Pulmonary artery endothelial cell (primary cell): ENCODE measurements at places on chromosomes 16 and 17.

- no peak for DNase-seq
Observed at GRCh38 chr16:30063893-30064728, 1.4 kb upstream of the ALDOA start.

GRCh38 chr16:66610111-66610820 lies 5.8 kb downstream of the CMTM3 start:
- DNase-seq = no peak

DNA sequence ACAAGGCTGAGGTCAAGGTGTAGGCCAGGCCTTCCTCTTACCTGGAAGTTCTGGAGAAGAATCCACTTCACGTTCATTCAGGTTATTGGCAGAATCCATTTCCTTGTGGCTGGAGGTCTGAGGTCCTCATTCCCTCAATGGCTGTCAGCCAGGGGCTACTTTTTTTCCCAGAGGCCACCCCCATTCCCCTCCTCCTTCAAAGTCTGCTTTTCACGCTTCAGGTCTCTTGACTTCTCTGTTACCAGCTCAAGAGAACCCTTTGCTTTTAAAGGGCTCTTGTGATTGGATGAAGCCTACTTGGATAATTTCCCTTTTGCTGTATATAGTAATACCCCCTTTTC lies 55.1 kb upstream of the LGALS9 start:
- no peak for DNase-seq

GRCh38 chr16:87556941-87557459 lies 45.3 kb upstream of the JPH3 start:
- DNase-seq = no peak

- no peak for DNase-seq
Observed at GRCh38 chr17:20966870-20967269, 75.9 kb downstream of the USP22 start.

- DNase-seq = no peak
Observed at GRCh38 chr17:12362853-12363455, 302.7 kb upstream of the MYOCD start.

DNA sequence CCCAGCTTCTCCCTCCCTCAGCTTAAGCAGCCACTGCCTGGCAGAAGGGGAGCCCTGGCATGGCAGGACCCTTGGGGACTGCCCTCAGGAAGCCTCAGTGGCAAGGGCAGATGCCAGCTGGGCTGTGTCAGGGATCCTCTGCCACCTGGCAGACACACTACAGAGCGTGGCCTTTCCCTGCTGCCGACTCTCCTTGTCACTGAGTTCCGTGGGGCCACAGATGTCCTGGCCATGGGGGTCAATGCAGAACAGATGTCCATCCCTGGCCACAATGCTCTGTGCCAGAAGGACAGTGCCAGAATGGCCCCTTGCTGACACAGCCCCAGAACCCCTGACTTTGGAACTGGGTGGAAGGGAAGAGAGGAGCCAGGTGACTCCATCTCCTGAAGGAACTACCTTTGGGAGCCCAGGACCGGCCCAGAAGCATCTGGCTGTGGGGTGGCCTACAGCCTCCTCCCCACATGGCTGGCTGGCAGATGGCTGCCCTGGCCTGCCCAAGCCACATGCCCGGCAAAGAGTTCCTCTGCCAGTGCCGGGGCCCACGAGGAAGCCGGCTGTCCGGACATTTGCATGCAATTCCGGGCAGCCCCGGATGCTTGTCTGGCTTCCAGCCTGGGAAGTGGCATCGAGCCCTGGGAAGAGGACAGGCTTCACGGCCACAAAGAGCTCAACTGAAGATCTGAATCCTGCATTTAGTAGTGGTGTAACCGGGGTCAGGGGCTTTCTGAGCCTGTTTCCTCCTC lies 24.1 kb downstream of the NPTX1 start:
- no peak for DNase-seq

GRCh38 chr17:66715076-66715675 lies 119.7 kb upstream of the CACNG5 start:
- no peak for DNase-seq

DNA sequence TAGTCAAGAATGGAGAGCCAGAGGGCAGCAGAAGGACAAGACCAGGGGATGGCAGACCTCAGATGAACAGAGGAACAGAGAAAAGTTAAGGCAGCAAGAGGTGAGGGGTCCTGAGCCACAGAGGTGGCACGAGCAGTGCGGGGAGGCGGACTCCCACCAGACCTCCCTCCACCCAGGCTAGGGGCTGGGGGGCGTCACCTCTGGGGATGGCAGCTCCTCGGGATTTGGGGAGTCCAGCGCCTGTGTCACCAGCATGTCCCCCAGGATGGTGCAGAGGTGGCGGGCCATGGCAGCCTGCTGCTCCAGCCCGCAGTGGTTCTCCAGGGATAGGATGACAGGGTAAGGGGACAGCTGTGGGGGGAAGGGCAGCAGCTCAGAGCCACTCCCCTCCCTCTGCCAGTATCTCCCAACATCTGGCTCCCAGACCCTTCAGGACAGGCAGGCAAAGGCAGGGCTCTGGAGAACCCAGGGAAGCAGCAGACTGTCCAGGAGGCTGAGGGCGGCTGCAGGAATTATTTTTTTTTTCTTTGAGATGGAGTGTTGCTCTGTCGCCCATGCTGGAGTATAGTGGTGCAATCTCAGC lies 15.8 kb downstream of the PLCD3 start:
- DNase-seq = no peak

- DNase-seq = no peak
Observed at GRCh38 chr17:62804822-62805221, 3.3 kb downstream of the MARCHF10 start.

DNA sequence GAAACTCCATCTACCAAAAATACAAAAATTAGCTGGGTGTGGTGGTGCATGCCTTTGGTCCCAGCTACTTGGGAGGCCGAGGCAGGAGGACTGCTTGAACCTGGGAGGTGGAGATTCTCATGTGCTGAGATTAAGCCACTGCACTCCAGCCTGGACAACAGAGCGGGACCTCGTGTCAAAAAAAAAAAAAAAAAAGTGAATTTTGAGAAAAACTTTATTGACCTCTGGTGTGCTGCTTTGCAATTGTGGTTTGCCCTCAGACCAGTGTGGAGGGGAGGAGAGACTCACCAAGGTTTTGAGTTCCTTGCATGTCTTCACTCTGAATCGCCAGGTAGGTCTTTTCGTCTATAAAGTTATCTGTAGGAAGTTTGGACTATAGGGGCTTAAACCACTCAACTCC lies 145.2 kb downstream of the CPPED1 start:
- DNase-seq = no peak

- no peak for DNase-seq
Observed at GRCh38 chr16:31052114-31052513, 18.8 kb downstream of the STX4 start.

DNA sequence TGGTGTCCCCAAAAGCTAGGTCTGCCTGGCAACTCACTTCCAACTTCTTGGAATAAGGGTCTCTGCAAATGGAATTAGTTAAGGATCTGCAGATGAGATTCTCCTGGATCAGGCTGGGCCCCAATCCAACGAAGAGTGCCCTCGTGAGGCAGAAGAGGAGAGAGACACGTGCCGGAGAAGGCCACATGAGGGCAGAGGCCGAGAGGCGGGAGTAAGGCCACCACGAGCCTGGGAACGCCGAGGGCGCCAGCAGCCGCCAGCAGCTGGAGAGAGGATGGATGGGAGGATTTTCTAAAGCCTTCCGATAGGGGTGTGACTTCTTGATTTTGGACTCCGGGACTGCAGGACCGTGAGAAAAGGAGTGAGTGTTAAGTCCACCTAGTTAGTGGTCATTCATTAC lies 76.3 kb downstream of the JPH3 start:
- DNase-seq = no peak

- no peak for DNase-seq
Observed at GRCh38 chr16:707062-707538, 1.5 kb upstream of the FBXL16 start.

DNA sequence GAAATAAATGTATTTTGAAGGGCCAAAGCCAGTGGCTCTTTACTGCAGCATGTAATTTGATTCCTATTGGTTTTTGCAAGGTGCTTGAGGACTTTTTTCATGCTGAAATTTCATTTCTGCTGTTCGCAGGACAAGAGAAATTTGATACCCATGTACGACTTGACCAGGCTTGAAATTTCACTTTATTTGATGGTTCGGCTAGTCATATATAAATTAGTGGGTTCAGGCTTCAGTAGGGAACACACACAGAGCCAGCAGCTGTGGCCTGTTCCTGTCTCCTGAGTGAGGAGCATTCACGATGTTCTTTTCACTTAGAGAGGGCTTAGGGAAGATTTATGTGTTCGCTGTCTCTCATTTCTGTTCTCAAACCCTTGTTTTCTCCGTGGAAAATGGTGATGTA lies 258.4 kb upstream of the CACNG5 start:
- DNase-seq = no peak

- no peak for DNase-seq
Observed at GRCh38 chr17:50480854-50481490, 2.3 kb downstream of the RSAD1 start.

DNA sequence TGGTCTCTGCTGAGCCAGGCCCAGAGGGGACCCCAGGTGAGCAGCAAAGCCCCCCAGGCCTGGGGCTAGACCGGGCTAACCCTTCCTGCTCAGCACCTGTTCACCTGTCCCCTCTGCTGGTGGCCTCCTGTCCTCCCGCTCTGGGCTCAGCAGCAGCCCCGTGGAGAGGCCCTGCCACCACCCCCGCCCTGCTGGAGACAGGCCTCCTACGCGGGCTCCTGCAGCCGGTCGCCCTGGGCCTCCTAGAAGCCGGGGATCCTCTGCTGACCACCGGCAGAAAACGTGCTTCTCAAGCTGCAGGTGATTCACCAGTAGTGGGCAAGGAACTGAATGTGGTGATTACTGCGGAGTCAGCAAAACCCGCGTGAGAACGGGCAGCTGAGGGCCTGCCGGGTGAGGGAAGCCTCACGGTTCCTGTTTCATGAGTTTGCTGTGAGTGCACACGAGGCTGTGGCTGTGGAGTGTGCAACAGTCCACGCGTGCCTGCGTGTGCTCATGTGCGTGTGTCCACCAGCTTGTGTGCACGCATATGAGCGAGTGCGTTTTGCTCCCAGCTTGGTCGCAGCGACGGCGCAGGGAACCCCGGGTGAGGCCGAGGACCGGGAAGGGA lies 792 bp downstream of the SECTM1 start:
- no peak for DNase-seq

GRCh38 chr17:17849147-17849820 lies 12.5 kb upstream of the SREBF1 start:
- DNase-seq = no peak

DNA sequence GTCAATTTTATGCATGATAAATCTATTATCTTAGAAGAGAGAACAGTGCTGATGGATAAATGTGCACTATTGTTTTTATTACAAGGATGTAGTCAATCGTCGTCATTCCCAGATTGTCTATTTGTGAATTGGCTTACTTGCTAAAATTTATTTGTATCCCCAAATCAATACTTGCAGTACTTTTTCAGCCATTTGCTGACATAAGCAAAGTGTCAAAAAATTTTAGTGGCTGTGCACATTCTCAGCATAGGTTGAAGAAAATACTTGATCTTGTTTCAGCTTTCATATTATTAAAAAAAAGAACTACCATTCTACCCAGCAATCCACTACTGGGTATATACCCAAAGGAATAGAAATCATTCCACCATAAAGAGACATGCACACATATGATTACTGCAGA lies 477.9 kb upstream of the CA10 start:
- no peak for DNase-seq

DNA sequence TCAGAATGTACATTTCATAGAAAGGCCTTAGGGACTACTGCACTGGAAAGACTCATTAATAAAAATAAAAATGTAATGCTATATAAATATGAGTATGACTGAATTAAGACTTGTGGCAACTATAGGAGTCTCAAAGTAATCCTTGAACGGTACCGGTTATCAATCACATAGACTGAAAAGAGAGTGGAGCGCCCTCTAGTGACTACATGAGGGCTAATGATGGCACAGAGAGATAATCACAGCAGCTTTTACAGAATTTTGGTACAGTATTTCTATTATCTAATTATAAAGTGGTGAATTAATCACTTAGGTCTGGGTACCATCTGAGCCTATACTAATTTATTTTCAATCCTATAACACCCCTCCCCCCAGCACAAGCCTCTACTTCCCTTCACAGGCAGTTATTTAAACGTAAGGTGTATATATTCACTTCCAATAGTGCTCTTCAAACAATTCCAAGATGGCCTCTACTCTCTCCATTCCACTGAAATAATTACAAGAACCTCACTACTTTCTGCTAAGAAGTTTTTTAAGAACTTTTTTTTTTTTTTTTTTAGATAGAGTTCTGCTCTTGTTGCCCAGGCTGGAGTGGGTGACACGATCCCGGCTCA lies 40.7 kb upstream of the ANKFY1 start:
- DNase-seq = peak; percentile 20

DNA sequence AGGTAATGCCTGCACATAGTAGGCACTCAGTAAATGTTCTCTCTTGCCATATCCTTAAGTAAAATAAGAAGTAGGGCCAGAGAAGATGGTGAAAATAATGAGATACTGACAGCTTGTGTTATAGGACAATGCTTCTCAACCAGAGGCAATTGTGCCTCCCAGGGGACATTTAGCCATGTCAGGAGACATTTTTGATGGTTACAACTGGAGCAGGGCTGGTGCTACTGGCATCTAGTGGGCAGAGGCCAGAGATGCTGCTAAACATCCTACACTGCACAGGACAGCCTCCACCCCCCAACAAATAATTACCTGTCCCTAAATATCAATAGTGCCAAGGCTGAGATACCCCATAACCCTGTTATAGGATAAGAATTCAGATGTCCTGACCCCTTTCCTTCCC lies 1.7 kb downstream of the RAD51D start:
- DNase-seq = no peak

- DNase-seq = peak; percentile 37
Observed at GRCh38 chr16:578870-579405, 9.2 kb downstream of the PIGQ start.

DNA sequence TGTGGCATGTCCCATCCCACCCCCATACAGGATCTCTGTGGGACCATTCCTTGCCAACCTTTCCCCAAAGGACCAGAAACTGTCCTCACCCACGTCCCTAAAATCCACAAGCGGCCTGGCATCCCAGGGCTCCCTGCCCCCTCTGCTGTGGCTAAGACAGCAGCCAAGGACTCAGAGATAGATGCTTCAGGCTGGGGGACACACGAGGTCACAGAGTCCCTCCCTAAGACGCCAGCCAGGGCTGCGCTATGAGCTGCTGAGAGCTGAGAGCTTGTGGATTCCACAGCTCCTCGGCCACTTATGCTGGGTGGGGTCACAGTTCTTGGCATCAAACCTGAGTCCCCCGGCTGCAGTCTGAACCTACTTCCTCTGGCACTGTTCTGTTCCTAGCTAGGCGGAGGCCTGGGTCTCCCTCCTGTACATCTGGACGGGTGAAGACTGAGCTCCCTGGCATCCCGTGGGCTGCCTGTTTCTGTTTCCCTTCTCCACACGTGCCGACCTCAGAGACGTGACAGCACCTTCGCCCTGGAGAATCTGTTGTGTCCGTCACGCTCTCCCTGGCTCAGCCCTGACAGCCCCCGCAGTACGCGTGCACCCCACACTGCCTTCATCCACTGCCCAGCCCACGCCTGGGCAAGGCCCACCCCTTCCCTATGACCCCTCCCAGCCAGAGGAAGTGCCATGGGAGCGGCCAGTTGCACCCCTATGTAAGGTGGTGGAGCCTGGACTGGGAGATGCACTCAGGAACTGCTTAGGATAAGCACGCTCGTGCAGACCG lies 61.2 kb downstream of the ENGASE start:
- no peak for DNase-seq
